ENCODE measurements at places on chromosomes 1 and 21.

DNA sequence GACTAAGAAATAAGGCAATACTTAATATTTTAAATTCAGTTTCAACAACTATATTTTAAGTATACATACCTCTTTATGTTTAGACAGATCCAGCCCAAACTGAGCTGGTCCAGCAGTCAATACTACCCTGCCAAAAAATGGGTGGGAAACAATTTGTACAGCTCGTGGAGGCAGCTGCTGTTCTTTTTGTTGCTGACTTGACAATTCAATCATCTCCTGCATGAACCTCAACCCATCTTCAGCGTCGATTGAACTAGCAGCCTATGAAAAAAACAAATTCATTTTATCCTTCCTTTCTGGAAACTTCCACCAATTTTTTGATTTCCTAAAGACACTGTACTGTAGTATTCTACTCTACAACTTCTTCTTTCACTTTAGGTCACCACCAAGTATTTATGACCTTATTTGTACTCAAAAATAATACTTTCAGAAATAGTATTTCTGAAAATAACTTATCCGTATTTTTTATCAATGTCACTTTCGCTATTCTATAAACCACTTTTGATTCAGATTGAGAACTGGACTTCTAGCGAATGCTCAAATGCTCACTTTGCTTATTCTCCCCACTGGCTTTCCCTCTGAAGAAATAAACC, 46.5 kb downstream of the EDEM3 start:
- no peak for DNase-seq

- no peak for DNase-seq
These were observed 26.7 kb downstream of the CFH start for GRCh38 chr1:196678510-196678884.

DNA sequence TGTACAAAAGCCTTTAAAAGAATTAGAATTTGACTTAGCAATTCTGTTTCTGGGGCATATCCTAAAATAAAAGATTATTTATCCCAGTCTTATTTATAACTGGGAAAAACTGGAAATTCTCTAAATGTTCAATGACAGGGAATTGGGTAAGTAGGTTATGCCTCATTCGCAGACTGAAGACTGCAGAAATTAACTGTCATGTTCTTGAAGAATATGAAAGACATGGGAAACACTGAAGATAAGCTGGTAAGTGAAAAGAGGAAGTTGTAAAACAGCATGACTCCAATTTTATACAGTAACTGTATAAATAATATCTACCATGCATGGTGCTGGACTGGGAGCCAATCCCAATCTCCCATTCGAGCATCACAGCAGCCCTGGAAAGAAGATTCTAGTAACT, 50.6 kb upstream of the SLC2A1 start:
- DNase-seq, result no peak

DNA sequence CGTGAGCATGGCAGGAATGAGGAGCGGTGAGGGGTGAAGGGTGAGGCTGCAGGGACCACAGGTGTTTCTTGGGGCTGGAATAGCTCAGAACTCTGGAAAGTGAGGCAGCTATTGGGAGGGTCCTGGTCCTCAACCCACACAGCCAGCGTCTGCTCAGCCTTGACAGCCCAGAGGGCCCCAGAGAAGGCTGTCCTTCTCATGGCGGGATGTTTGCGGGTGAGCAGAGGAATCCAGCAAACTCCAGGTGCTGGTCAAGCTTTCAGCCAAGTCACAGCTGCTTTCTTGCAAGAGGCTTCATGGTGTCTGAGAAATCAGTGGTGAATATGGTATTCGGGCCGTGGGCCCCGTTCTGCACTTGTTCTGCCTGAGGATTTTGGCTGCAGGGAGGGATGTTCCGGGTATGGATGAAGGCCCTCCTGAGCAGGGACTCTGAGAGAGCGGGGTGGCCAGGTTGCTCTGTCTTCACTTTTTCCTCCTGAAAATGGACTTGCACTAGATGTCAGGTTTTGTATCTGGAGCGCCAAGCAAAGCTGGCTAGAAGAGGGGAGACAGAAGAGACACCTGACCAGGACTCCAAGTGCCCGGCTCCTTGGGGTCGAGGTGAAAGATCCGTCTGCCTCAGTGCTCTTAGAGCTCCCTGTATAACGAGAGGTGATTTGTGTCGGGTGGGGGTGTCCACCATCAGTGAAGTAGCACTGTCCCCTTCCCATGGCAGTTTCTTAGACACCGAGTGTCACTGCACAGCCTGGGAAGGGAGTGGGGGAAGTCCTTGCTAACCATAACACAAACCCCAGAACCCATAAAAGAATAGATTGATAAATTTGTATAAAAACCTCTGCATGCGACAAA, 139.9 kb downstream of the PEX14 start:
- DNase-seq, result no peak

- DNase-seq, result no peak
These were observed 59.3 kb downstream of the FH start for GRCh38 chr1:241460098-241460873.

GRCh38 chr1:10941891-10942541, 70.4 kb upstream of the TARDBP start:
- DNase-seq, result peak; percentile 87

GRCh38 chr1:243254233-243254926, 701 bp downstream of the CEP170 start:
- DNase-seq, result peak; percentile 66

- no peak for DNase-seq
These were observed 5.8 kb downstream of the TTC13 start for GRCh38 chr1:230972855-230973271.

- no peak for DNase-seq
These were observed 42.1 kb upstream of the DMRTB1 start for GRCh38 chr1:53417074-53417511.

DNA sequence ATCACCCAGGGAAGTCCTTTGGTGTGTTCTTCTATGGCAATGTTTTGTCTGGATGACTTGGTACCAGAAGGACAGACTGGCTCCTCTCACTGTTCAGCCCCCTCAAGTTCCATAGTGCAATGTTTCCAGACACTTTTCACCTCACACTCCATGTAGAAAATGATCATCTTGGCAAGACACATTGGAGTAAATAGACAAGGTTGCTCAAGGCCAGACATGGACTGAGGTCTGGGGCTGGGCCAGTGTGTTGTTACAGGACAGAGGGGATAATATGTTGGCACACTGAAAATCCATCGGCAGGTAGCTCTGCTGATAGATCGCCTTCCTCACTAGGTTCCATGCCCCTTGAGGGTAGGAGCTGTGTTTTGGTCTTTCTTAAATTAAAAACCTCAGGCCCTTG, 51.5 kb downstream of the C1orf21 start:
- no peak for DNase-seq

- no peak for DNase-seq
These were observed 106.9 kb downstream of the DHRS3 start for GRCh38 chr1:12511128-12511484.

- no peak for DNase-seq
These were observed 18.7 kb downstream of the STK40 start for GRCh38 chr1:36367066-36367465.

- peak; percentile 37 for DNase-seq
These were observed 614 bp upstream of the CACNA1E start for GRCh38 chr1:181482521-181483284.

- DNase-seq, result no peak
These were observed 4.5 kb downstream of the TBX15 start for GRCh38 chr1:118983558-118984041.

GRCh38 chr1:79530476-79530875, 523.9 kb upstream of the ADGRL4 start:
- DNase-seq, result no peak

DNA sequence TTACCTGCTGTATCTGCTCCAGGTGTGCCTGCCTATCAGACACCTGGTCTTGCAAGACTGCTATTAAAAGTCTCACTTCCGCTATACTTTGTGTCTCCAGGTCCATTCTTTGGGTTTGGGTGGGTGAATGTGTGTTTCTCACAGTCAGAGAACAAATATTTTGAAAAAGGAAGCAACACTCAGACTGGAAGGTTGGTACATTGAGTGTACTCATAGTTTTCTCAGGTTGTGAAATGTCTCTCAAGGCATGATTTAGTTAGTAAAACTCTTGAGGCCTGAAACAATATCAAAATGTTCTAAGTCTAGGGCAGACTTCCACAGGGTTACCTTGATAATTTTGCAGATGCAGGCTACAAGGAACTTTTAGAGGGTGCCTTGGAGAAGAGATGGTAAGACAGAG, 429.9 kb upstream of the ZRANB2 start:
- no peak for DNase-seq

GRCh38 chr1:62367005-62367557, 47.8 kb upstream of the KANK4 start:
- DNase-seq, result no peak

- no peak for DNase-seq
These were observed 17.5 kb downstream of the RNF2 start for GRCh38 chr1:185062710-185063370.

DNA sequence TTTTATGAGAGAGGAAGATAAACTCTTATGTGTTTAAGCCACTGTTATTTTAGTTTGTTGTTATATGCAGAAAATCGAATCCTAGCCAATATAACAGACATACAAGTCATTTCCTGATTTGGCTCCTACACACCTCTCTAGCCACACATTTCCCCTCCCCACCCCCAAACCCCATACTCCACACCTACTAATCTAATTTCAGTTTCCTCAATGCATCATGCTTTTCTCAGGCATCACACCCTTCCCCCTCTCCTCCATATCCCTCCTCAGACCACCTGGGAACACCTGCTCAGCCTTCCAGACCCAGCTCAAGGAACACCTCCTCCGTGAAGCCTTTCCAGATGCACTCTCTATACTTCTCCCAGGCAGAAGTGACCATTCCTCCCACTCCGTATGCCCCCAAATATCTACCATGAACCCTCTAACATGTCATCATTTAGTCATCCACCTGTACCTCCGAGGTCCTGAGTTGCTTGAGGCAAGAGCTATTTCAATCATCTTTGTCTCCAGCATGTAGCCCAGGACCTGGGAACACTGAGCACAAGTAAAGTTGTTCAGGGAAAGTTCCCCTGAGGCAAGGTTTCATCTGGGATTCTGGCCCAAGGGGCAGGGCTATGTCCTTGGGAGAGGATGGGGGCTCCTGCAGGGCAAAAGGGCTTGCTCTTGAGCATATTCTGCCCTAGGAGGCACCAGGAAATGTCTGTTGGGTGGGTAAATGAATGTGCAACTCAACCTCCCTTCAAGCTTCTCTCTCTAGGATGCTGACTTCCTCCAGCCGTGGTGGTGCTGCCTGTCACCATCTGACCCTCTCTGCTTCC, 126.8 kb downstream of the HIVEP3 start:
- no peak for DNase-seq

DNA sequence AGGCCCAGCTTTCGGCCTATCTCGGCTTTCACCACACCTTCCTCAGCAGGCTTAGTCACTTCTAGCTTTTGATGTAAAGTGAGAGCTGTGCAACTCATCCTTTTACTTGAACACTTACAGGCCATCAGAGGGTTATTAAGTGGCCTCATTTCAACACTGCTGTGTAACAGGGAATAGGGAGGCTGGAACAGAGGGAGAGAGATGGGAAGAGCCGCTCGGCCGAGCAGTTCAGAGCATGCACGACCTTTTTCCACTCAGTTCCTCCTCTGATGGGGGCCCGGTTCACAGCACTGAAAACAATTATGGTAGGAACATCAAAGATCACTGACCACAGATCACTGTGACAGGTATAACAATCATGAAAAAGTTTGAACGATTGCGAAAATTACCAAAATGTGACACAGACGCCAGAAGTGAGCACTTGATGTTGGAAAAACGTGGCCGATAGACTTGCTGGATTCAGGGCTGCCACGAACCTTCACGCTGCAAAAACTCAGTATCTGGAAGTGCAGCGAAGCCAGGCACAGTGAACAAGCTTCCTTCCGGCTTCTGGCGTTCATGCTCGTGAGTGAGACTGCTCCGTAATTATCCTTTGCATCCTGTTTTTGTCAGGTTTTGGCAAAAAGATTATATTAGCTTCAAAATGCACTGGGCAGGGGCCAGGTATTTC, 28.6 kb downstream of the AGPAT3 start:
- no peak for DNase-seq

DNA sequence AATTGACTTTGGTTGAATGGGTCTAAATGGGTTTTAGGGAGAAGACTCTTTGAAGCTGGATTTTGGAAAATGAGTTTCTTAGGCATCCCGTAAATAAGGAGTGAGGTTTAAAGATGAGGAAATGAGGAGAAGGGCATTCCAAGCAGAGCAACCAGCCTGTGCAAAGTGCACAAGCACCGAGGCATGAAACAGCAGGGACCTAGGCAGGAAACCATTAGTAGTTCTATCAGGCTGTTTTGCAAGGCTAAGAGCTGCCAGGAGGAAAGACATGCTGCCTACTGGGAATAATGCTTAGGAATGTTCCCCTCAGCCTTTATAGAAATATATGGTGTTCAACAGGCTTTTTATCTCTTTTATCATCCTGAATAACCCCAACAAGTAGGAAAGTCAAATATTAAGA, 153.1 kb upstream of the FGGY start:
- no peak for DNase-seq

- DNase-seq, result no peak
These were observed 11.3 kb upstream of the LACTBL1 start for GRCh38 chr1:22983944-22984343.

- DNase-seq, result no peak
These were observed 21.3 kb downstream of the VAV3 start for GRCh38 chr1:107943694-107944093.

- DNase-seq, result no peak
These were observed 35.0 kb upstream of the HUNK start for GRCh38 chr21:31837618-31838390.

DNA sequence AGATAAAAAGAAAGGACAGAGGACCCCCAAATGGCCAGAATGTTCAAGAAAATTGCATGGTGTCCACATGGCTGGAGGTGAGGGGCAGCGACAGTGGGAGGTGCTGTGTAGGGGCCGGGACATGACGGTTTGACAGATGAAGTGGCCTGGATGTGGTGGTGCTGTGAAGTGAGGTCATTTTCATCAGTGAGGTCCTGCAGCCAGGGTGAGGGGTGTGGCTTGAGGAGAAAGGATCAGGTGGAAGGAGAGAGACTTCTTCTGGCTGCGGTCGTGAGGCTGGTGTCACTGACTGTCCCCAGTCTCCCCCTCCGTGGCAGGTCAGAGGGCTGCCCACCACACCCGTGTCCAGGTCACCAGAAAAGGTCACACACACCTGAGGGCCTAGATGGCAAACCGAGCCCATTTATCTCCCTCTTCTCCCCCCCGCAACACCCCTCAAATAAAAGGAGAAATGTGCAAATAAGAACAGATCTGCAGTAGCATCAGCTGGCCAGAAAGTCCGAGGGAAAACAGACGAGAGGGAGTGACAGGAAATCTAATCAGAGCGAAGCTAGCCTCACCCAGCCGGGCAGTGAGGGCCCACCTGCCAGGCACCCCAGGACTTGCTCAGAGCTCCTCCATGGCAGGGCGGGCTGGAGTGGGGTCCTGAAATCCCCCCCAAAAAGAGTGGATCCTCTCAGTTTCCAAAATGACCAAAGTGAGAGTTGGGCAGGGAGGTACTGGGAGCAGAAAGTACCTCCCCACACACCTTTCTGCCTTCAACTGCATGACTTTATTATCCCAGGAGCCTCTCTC, 148.5 kb upstream of the EDN2 start:
- DNase-seq, result no peak

GRCh38 chr1:27418326-27419185, 26.1 kb downstream of the GPR3 start:
- peak; percentile 89 for DNase-seq

- DNase-seq, result no peak
These were observed 75.1 kb downstream of the ZFYVE9 start for GRCh38 chr1:52216907-52217458.
